Stimulated activated CD4-positive, alpha-beta T cell treated with anti-CD3 and anti-CD28 coated beads, Interleukin-1b, Interleukin-23, amount 100 ng/mL, for 4 hours (primary cell): ENCODE measurements at places on chromosomes 13 and 19.

DNA sequence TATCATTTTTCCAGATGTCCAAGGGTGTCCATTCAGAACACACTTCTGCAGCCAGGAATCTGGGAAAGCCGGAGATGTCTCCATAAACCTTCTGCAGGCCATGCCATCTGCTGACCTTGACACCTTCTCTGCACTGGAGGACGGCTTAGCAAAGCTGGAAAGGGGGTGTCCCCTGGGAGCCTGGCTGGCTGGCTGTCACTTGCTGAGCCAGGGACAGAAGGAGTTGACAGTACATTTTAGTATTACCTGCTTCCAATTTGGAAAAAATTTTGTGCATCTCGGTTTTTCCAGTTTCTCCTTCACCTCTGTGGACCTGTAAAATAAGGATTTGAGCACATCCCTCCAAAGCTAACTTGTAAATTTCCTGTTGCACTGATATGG is 8.1 kb upstream of the CHST8 start:
- DNase-seq, result no peak

GRCh38 chr19:32563761-32564160 is 17.2 kb upstream of the PDCD5 start:
- DNase-seq, result no peak

DNA sequence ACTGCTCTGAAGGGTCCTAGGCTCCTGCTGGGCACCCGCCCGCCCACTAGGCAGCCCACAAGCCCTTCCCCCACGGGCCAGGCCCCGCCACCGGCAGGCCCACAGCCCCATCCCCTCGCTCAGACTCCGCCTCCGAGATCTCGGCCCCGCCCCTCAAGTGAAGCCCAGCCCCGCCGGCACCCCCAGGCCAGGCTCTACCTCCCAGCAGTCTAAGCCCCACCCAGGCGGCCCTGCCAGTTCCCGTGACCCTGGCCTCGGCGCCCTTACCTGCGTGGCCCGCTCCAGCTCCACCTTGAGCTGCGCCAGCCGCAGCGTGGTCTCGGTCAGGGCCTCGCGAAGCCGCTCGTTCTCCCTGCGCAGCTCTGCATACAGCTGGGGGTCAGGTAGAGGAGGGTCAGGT is 16.3 kb downstream of the EPS8L1 start:
- DNase-seq, result no peak

DNA sequence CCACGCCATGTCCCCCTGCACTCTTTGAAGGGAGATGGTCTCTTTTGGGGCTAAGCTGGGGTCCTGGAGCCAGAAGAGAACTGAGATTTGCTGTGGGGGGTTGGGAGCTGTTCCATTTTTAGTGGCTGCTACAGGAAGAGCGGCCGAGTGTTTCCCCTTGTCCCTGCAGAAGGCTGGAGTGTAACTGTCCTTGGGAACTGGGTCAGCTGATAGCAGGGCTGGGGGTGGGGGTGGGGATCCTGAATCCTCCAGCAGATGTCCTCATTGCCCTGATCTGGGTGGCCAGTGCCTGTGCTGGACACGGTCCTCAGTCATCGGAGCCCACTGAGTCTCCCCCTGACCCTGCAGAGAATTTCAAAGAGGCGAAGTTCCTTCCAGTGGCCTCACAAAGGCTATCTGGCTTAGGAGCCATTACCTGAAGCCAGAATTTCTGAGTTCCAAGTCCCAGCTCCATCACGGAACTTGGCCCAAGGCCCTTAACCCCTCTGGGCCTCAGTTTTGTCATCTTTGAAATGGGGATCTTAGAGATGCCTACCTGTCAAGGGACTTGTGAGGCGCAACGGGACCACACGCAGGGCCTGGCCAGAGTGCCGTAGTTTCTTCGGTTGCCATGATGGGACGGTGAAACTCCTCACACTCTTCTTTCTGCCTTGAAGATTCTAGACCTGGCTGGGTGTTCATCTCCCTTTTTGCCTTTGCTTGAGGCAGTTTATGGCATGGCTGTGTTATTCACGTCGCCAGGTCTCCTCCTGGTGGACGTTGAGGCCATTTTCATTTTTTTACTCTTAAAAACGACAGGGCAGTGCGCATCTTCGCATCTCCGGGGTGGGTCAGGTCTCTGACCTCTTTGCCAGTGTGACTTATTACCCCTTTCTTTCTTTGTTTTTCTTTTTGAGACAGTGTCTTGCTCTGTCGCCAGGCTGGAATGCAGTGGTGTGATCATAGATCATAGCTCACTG is 51.9 kb downstream of the DNM2 start:
- DNase-seq, result no peak

GRCh38 chr13:83547043-83547442 is 335.2 kb downstream of the SLITRK1 start:
- DNase-seq, result no peak

DNA sequence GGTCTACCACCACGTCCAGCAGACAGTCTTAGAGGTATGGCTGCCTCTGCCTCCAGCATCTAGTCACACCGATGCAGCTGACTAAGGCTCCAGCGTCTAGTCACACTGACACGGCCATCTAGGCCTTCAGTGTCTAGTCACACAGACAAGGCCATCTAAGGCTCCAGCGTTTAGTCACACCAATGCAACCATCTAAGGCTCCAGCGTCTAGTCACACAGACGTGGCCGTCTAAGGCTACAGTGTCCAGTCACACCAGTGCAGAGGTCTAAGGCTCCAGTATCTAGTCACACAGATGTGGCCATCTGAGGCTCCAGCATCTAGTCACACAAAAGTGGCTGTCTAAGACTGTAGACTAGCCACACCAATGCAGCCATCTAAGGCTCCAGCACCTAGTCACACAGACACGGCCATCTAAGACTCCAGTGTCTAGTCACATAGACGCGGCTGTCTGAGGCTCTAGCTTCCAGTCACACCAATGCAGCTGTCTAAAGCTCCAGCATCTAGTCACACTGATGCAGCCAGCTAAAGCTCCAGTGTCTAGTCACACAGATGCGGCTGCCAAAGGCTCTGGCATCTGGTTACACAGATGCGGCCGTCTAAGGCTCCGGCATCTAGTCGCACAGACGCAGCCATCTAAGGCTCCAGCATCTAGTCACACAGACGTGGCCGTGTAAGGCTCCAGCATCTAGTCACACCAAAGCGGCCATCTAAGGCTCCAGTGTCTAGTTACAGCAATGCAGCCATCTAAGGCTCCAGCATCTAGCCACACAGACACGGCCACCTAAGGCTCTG is 55.1 kb downstream of the KLF2 start:
- no peak for DNase-seq

- DNase-seq, result no peak
These were observed 49.3 kb upstream of the GPR183 start for GRCh38 chr13:99356262-99357091.

DNA sequence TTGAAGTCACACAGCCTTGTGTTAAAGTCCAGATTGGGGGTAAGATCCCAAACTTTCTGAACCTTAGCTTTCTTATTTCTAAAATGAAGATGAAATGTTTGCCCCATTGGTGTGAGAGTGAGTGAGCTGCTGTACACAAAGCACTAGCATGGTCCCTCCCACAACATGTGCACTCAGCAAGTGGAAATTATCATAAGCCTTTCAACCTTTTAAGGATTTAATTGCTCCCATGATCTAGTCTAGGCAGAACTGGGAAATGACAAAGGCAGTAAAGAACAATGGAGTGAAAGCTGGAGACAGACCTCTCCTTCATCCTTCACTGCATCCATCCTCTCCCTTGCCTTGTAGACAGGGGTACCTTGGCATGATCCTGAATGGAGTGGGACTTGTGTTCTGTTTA is 76.0 kb upstream of the GPR12 start:
- DNase-seq, result no peak

GRCh38 chr13:87820241-87820640 is 149.1 kb downstream of the SLITRK5 start:
- DNase-seq, result no peak

DNA sequence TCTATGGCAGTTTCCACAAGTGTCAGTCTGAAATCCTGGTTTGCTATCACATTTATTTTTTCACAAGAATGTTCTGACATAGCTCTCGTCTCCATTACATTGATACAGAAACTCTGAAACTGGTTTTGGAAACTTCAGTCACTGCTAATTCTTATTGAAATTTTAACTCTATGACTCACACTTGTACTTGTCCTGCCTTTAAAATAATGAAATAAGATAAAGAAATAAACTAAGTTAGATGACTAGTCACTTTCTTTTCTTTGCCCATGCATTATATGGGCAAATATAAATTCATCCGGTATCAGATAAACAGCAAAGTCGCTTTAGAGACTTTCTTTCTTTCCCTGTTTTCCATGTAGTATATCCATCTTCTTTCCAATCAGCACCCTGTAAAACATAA is 257.5 kb downstream of the PCDH9 start:
- no peak for DNase-seq

GRCh38 chr19:41218615-41219507 is at the start of gene AXL:
Gene AXL (plus strand): TSS chr19:41219223. CDS start chr19:41219393, 170 bp downstream.
- DNase-seq, result no peak

GRCh38 chr19:16030964-16031871 is 45.1 kb upstream of the TPM4 start:
- no peak for DNase-seq

- no peak for DNase-seq
These were observed 67.9 kb downstream of the EFNB2 start for GRCh38 chr13:106467427-106468122.

DNA sequence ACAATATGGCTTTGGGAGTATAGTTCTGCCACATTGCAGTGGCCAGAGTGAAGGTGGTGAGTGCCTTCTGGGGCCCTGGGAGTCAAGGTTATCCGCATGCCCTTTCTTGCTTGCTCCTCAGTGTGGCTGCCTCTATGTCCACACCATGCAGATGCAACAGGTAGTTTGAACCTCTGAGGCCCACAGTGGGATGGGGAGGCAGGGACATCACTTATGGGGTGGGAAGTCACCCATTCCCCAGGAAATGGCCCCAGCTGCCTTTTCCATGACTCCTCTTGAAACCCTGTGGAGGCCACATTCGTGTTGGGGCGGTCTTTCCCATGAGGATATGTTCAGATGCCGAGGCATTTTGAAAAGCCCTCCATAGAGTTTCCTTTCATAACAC is 20.0 kb upstream of the ALOX5AP start:
- no peak for DNase-seq

- no peak for DNase-seq
These were observed 12.9 kb downstream of the CCDC70 start for GRCh38 chr13:51874651-51875050.

DNA sequence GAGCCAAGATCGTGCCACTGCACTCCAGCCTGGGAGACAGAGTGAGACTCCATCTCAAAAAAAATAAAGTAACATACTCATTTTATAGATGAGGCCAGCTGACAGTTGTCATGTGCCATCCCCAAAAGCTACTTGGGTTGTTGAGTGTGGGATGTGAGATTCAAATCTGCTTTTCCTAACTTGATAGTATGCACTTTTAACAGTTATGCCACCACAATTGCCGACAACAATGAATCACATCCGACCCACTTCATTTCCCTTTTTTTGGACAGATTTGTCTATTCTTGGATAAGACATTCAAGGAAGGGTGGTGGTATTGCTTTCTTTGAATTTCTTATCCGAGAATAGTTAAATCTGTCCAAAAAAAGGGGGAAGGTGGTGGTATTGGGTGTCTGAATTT is 16.3 kb upstream of the DNMT1 start:
- DNase-seq, result no peak
